Muscle of leg (tissue), 16 donors: ENCODE measurements at places on chromosomes 11 and 22.

GRCh38 chr11:129652835-129653234 lies 162.8 kb upstream of the TMEM45B start:
- DNase-seq: peak; percentile 7

GRCh38 chr11:65291613-65292012 lies 23.1 kb upstream of the CDC42EP2 start:
- no peak for DNase-seq

- no peak for DNase-seq
Observed at GRCh38 chr22:11360632-11361031, 4167.4 kb upstream of the OR11H1 start.

DNA sequence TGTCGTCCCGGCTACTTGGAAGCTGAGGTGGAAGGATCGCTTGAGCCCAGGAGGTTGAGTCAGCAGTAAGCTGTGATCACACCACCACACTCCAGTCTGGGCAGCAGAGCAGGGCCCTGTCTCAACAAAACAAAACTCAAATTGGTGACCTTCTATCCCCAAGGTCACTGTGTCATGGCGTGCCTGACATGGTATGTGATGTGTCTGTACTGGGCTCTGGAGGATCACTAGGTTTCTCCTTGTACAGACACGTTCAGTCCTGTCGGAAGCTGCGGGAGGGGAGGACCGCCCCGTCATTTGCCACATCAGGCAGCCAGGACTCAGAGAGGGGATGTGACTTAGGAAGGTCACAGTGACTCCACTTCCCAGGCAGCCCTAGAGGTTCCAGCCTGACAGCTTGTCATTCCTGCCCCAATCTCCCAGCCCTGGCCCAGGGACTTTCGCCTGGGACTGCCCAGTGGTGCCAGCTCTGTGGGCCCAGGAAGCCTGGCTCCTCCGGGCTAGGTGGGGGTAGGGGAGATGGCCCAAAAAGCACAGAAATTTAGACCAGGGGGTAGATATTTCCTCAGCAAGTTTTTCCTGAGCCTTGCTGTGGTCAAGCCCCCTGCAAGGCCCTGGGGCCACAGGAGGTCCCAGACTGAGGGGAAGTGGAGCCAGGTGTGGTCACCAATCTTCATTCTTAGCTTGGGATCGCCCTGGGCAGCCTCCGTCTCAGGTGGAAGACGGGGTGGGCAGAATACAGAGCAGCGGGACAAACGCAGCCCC lies 53.2 kb downstream of the TRIOBP start:
- no peak for DNase-seq

DNA sequence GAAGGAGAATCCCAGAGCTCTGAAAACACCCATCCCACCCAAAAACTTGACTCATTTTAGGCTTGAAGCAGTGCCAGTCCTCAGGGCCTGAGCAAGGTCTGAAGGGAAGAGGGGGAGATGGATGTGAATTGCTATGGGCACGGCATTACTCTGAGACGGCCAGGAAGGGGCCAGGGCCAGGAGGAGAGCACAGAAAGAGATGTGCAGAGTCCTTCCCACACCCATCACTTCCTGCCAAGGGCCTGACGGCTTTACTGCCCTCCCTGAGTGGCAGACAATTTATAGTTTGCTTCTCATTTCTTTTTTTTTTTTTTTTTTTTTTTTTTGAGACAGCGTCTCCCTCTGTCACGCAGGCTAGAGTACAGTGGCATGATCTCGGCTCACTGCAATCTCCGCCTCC lies 22.5 kb downstream of the TAB1 start:
- no peak for DNase-seq

DNA sequence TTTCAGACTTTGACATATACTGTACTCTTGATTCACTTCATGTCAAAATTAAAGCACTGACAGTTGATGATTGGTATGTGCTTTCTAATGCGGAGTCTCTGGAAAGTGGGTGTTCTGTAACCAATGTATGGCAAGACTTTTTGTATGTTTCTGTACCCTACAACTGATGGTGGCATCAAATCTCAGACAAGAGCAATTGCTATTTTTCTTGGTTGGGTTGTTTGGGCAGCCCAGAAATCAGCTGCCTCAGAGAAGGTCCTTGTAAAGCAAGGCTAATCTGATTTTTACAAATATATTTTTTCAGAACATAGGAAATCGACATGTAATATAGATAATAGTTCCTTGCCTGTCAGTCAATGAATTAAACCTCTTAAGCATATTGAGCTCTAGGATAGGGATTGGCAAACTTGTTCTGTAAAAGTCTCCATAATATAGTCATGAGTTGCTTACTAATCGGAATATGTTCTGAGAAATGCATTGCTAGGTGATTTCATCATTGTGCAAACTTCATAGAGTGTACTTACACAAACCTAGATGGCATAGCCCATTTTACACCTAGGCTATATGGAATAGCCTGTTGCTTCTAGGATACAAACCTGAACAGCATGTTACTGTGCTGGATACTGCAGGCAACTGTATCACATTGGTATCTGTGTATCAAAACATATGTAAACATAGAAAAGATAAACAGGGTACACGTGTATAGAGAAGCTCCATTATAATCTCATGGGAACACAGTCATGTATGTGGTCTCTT lies 10.2 kb upstream of the OOSP4A start:
- DNase-seq: no peak

GRCh38 chr11:56531856-56532255 lies 11.2 kb downstream of the OR5M11 start:
- no peak for DNase-seq

DNA sequence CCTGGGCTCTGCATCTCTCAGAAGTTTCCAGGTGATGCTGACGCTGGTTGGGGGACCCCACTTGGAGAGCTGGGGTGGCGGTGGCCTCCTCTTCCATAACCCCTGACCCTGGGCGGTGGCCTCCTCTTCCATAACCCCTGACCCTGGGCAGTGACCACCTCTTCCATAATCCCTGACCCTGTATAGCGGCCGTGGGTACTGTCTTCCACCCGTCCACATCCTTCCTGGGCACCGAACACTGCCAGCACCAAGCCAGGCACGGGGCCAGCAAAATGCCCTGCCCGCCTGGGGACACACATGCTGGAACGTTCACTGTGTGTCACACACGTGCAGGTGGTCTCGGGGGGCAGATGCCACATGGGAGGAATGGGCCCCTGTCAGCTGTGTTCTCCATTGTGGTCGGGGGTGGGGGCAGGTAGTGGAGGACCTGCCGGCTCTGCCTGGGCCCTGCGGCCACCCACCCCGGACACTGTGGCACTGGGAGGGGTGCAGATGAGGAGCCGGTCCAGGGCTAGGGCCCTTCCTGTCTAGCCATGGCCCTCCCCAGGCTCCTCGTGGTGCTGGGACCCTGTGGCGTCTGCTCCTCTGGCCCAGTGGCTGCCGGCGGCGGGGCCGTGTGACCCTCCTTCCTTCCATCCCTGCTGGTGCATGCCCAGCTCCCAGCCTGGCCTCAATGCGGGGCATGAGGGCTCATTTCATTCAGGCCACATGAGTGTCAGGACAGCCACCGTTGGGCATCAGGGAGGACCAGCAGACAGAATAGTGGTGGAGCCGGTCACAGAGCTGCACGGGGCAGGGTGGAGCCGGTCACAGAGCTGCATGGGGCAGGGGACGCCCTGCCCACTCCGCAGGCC lies 10.8 kb downstream of the BRSK2 start:
- DNase-seq: no peak

DNA sequence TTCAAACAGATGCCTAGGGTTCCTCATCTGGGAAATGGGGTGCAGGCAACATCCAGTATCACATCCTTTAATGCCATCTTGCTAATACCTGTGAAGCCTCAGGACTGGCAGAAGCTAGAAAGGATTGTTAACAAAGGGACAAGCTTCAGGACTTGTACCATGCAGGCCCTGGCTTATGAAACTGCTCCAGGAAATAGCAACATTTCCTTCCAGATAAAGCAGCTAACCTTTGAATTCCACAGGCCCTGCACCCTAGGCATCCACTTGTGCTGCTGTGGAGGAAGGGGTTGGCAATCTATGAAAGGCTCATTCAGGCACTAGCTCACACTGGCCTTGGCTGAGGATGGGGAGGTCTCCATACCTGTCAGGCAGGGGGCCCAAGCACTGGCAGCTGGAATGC lies 87.2 kb downstream of the BTBD10 start:
- DNase-seq: no peak

- DNase-seq: no peak
Observed at GRCh38 chr22:21753374-21754111, 17.9 kb upstream of the YPEL1 start.

- DNase-seq: no peak
Observed at GRCh38 chr22:22201930-22202343, 42.6 kb upstream of the VPREB1 start.

DNA sequence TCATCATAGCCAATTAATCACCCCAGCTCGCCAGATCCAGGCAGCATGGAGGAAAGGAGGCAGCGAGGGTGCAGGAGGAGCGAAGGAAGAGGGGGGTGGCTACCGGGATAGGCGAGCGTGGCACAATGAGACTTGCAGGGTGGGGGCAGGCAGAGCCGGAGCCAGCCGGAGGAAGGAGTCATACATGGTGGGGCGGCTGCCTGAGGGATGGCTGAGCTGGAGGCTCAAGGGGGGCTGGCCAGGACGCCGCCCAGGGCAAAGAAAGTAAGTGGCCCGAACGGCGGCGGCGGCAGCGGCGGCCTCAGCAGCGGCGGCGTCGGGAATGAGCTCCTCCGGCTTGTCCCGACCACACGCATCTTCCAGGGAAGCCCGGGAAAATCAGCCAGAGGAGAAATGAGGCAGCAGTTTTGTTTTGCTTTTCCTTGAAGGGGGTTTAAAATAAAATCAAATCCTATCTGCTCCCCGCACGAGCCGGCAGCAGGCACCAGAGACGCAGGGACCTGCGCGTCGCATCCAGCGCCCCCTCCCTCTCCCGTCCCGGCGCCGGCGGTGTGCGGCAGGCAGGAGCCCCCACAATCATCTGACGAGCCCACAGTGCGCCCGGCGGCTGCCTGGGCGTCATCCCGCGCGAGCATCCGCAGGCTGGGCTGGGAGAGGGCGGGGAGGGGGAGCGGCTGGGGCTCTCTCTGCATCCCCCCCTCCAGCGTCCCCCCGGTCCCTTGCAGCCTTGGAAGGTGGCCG lies 263.6 kb downstream of the CTTN start:
- DNase-seq: no peak

- DNase-seq: peak; percentile 86
Observed at GRCh38 chr22:30234786-30235470, 11.6 kb downstream of the LIF start.

DNA sequence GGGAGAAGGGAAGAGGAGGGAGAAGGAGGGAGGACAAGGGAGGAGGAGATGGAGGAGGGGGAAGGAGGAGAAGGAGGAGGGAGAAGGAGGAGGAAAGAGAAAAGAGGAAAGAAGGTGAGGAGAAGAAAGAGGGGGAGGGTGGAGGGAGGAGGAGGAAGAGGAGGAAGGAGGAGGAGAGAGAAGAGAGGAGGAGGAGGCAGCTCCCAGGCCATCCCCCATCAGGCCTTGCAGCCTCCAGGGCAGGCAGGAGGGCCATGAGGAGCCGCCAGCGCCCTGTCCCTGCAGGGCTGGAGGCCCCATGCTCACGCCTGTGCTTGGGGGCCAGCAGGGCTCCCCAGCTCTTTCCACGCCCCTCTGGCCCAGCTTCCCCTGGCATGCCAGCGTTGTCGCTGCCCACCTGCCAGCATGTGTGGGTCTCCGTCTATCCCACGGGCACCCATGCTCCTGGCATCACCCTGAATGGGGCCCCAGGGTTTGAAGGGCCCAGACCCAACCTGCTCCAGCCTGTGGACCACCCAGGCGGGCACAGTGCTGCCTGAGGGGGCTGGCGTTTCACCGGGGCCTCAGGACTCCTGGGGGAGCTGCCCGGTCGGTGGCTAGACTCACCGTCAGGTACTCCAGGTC lies 5.2 kb downstream of the TSPAN32 start:
- DNase-seq: no peak

GRCh38 chr22:17552737-17553136 lies 10.6 kb upstream of the SLC25A18 start:
- peak; percentile 22 for DNase-seq

- DNase-seq: no peak
Observed at GRCh38 chr11:132051704-132052103, 681.3 kb downstream of the NTM start.

DNA sequence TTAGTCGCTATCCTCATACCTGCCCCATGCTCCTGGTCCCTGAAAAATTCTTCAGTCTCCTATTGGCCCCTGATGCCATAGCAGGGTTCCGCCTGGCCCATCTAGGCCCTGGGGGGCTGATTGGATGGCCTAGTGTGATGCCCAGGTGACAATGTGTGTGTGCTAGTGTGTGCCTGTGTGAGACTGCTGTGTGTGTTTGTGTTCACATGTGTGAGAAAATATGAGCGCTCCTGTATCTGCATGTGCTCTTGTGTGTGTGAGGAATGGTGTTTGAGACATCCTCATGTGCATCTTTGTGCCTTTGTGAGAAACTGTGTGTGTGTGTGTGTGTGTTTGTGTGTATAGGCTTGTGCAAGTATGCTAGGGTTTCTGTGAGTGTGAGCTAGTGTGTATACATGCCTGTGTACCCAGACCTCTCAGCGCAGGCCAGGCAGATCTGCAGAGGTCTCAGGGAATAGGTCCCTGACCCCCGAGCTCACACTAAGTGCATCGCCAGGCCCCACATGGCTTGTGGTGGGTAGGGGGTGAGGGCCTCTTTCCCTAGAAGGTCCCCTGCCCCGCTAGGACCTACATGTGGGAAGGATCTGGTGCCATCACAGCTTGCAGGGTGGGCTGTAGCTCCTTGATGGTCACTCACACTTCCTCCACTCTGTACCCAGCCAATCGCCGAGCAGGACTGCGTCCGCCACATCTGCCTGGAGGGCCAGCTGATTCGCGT lies 64.6 kb downstream of the OTOG start:
- no peak for DNase-seq

DNA sequence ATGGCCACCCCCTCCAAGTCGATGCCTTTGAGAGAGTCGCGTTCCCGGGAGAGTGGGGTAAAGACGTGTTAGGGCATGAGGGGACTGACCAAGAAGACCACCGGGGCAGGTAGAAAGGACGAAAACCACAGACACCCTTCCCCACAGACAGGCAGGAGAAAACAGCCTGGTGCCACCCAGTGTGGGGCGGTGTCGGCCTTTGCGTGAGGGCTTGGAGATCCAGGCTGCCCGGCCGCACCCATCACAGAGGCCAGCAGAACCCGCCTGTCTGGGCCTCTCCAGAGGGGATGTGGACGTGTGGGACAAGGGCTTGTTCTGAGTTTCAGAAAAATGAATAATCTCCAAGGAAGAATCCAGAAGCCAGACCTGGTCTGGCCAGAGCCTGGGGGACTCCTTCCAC lies 30.8 kb downstream of the DAGLA start:
- DNase-seq: no peak

- no peak for DNase-seq
Observed at GRCh38 chr11:114273071-114273470, 23.1 kb upstream of the NNMT start.
